ENCODE measurements at places on chromosomes 7 and 10.
A peak's percentile ranks its signal among the peaks of the same experiment; 100 is the strongest.

GRCh38 chr7:28658381-28658780, 246.1 kb downstream of the CREB5 start:
- peaks cover 5% of the 10 kb centered on the region for H3K27me3 ChIP-seq
- no peaks in the 10 kb centered on the region for H3K36me3 ChIP-seq
- no peak overlapping the region for H3K4me3 ChIP-seq
- no peak overlapping the region for H3K27ac ChIP-seq

DNA sequence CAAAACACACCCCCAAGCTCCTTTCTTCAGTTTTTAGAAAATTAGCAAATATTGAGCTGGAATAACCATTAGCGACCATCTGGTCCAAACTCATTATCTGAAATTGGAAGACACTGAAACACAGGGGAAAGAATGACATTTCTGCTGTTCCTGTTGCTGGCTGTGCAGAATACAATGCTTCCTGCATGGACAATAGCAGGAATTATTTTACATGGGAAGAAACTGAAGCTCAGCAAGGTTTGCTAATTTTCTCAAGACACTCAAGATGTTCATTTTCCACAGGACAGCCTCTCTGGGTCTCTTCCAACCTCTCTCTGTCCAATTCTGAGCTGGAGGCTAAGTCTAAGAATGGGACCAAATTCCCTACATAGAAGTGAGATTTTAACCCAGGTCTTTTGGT, 81.9 kb upstream of the TNS3 start:
- no peak overlapping the region for H3K27ac ChIP-seq
- no peaks in the 10 kb centered on the region for H3K27me3 ChIP-seq
- DNase-seq, result no peak

- H3K27me3 ChIP-seq, result peaks cover 35% of the 10 kb centered on the region
- DNase-seq, result no peak
- no peak overlapping the region for H3K4me3 ChIP-seq
- H3K27ac ChIP-seq, result no peak overlapping the region
Observed at GRCh38 chr7:55108401-55108800, 89.6 kb downstream of the EGFR start.

GRCh38 chr10:112986544-112987190, 36.6 kb downstream of the TCF7L2 start:
- peaks cover 74% of the 10 kb centered on the region for H3K27me3 ChIP-seq
- H3K27ac ChIP-seq, result no peak overlapping the region
- peaks cover 6% of the 10 kb centered on the region for H3K4me1 ChIP-seq
- no peak for DNase-seq

- no peak overlapping the region for H3K27ac ChIP-seq
- peaks cover 12% of the 10 kb centered on the region for H3K4me1 ChIP-seq
- H3K27me3 ChIP-seq, result peaks cover 18% of the 10 kb centered on the region
Observed at GRCh38 chr10:117261501-117261900, 20.6 kb downstream of the SLC18A2 start.

DNA sequence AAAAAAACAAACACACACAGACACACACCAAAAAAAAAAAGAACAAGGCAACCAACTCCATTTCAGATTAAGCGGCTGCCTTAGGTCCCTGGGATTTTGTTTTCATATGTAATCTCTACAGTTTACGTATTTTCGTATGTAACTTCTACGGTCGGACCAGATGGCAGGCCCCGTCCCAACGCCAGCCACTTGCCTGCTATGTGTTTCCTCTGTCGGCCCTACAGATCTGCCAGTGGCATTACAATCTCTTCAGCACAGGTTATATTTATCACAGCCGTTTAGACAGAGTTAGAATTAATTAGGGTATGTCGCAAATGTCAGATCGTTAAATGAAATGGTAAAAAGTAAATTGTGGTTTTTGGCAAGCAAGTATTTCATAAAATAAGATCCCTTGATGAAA, 99.3 kb downstream of the DNAJB6 start:
- H3K4me3 ChIP-seq, result no peak overlapping the region
- H3K27me3 ChIP-seq, result peaks cover 3% of the 10 kb centered on the region
- DNase-seq, result no peak
- peaks cover 17% of the 10 kb centered on the region for H3K4me1 ChIP-seq

- no peak overlapping the region for H3K27ac ChIP-seq
- H3K36me3 ChIP-seq, result no peaks in the 10 kb centered on the region
- DNase-seq, result no peak
Observed at GRCh38 chr10:55449981-55450380, 649.0 kb upstream of the PCDH15 start.

DNA sequence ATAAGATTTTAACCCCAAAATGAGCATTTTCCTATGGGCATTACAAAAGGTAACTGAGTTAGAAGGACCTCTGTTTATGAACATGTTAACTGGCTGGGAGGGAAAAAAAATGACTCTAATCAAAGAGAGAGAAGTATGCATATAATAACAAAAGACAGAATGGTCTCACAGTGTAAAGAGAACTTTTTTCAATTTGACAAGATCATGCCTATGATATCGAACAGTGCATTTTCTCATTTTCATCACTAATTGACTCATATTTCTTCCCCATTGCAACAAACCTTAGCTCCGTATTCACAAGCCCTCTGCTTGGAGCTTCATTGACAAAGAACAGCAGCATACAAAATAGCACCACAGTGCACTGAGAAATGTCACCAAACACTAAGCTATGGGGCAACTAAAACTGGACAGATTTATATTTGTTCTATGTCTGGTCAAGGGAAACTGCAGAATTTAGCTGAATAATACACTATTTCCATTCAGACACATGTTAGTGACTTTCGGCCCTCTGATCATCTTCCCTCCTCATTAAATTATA, 45.6 kb downstream of the SMURF1 start:
- DNase-seq, result no peak
- H3K27ac ChIP-seq, result no peak overlapping the region
- no peaks in the 10 kb centered on the region for H3K27me3 ChIP-seq
- H3K4me3 ChIP-seq, result no peak overlapping the region
- H3K4me1 ChIP-seq, result peaks cover 10% of the 10 kb centered on the region
- peaks cover 20% of the 10 kb centered on the region for H3K36me3 ChIP-seq

DNA sequence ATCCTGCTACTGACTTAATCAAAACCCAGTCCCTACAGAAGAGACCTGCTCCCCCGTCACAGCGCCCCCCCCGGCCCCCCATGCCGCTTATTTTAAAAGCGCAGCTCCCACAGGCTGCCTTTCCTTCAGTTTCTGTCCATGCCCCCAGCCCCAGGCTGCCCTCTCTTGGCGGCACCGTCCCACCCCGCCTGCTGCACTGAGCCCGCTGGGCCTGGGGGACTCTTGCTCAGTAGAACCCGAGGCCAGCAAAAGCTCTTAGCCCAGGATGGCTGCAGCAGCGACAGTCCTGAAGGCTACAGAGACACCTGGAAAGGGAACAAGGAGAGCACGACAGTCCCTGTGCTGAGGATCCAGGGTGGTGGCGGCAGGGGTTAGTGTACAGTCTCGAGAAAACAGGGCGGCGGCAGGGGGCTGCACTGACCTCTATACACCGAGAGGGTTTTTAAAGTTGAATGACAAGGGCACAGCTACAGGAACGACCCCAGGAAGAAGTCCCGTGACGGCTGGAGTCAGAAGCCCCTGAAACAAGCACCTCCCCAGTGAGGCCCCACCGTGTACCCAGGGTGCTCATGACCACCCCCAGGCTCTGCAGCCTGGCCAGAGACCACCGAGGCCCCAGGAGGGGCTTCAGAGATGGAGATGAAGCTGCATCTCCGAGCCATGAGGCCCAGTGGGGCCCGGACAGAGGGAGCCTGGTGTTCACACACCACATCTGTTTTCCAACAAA, 54.4 kb downstream of the ZRANB1 start:
- H3K36me3 ChIP-seq, result no peaks in the 10 kb centered on the region
- H3K27ac ChIP-seq, result no peak overlapping the region
- H3K27me3 ChIP-seq, result no peaks in the 10 kb centered on the region
- DNase-seq, result no peak

DNA sequence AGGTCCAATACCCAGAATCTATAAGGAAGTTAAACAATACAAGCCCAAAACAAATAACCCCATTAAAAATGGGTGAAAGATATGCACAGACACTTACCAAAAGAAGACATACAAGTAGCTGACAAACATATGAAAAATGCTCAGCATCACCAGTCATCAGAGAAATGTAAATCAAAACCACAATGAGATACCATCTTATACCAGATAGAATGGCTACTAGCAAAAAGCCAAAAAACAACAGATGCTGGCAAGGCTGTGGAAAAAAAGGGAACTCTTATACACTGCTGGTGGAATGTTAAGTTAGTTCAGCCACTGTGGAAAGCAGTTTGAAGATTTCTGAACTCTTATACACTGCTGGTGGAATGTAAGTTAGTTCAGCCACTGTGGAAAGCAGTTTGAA, 331.1 kb downstream of the KIF20B start:
- H3K4me1 ChIP-seq, result no peaks in the 10 kb centered on the region
- H3K36me3 ChIP-seq, result no peaks in the 10 kb centered on the region

DNA sequence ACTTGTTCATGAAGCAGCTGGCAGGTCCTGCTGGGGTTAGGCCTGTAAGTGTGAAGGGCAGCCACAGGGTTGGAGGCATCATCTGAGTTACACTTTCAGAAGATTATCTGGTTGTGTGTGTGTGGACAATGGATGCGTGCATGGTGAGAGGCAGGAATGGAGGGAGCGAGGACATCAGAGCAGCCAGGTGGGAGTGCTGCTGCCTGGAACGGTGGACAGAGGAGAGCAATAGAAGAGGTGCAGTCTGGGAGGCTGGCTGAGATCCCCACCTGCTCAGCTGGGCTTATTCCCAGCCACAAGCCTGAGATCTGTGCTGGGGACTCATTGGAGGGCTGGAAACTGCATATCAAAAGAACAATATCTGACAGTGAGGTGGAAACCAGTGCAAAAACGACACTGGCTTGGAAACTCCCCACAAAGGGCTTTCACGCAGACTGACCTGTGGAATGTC, 17.9 kb downstream of the ZNF488 start:
- H3K36me3 ChIP-seq, result no peaks in the 10 kb centered on the region
- peaks cover 2% of the 10 kb centered on the region for H3K27me3 ChIP-seq
- H3K27ac ChIP-seq, result no peak overlapping the region
- DNase-seq, result no peak

DNA sequence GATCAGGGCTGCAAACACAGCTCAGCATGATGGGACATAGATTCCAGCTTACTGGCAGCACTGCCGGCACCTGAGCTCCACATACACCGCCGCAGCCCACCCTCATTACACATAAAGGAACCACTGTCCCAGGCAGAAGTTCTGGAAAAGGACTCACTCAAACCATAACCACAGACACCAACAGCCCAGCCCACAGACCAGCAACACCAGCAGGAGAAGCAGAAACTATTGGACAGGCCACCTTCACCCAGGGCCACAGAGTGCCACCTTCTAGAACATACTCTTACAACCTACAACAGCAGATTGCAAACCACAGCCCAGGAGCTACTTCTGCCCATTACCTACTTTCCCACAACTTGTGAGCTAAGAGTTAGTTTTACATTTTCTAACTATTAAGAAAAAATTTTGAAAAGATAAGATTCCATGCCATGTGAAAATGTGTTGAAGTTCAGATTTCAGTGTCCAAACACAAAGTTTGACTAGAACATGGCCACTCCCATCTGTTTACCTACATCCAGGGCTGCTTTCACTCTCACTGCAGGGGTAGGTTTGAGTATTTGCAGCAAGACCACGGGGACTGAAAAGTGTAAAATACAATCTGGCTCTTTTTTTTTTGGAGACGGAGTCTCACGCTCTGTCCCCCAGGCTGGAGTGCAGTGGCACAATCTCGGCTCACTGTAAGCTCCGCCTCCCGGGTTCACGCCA, 153.0 kb downstream of the TNS3 start:
- DNase-seq, result no peak
- peaks cover 2% of the 10 kb centered on the region for H3K4me1 ChIP-seq
- H3K4me3 ChIP-seq, result no peak overlapping the region
- no peaks in the 10 kb centered on the region for H3K36me3 ChIP-seq

DNA sequence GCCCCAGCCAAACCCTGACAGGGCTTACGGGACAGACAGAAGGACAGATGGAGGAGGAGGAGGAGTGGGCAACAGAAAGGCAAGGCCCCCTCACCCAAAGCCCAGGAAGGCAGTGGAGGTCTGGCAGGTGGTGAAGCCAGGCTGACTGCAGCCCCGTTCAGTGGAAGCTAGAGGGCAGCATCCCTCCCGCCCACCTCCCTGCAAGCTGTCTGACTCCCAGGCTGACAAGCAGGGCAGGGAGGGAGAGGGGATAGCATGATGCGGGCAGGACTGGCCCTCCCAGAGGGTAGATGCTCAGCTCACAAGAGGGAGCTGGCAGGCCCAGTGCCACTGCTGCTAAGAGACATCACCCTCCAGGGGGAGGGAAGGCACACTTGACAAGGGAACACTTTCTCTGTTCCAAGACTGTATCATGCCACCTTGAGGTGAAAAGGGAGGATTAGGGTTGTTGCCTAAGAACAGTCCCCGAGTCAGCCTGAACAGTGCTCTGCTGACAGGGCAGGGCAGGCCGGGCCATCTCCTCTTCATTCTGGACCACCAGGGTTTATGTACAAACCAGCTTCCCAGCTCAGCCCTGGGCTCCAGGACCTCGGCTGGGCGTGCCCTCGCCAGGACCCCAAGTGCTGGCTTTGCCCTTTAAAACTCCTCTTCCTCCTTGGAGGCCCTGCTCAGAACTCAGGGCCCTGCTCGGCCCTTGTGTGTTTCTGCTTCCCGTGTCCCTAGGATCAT, 61.8 kb downstream of the RASGEF1A start:
- H3K27ac ChIP-seq, result no peak overlapping the region
- no peak overlapping the region for H3K4me3 ChIP-seq
- no peaks in the 10 kb centered on the region for H3K36me3 ChIP-seq
- H3K4me1 ChIP-seq, result peaks cover 6% of the 10 kb centered on the region
- peak; percentile 84 for DNase-seq
- H3K27me3 ChIP-seq, result no peaks in the 10 kb centered on the region

GRCh38 chr7:140689199-140690152, 7.0 kb upstream of the NDUFB2 start:
- H3K4me3 ChIP-seq, result no peak overlapping the region
- no peaks in the 10 kb centered on the region for H3K27me3 ChIP-seq
- no peak overlapping the region for H3K27ac ChIP-seq
- H3K4me1 ChIP-seq, result no peaks in the 10 kb centered on the region
- peaks cover 25% of the 10 kb centered on the region for H3K36me3 ChIP-seq
- no peak for DNase-seq

GRCh38 chr10:65570143-65571010, 1355.5 kb upstream of the LRRTM3 start:
- H3K4me1 ChIP-seq, result no peaks in the 10 kb centered on the region
- no peak overlapping the region for H3K4me3 ChIP-seq
- H3K27ac ChIP-seq, result no peak overlapping the region
- no peaks in the 10 kb centered on the region for H3K27me3 ChIP-seq

- no peak overlapping the region for H3K27ac ChIP-seq
- H3K27me3 ChIP-seq, result no peaks in the 10 kb centered on the region
- no peaks in the 10 kb centered on the region for H3K36me3 ChIP-seq
- H3K4me3 ChIP-seq, result no peak overlapping the region
- H3K4me1 ChIP-seq, result no peaks in the 10 kb centered on the region
Observed at GRCh38 chr7:42639930-42640329, 271.9 kb downstream of the C7orf25 start.
